PC-9 (cell line): ENCODE measurements at places on chromosomes 16 and 17. TPM values are rescaled to one million over a fixed set of nuclear protein-coding genes. Genes with fewer than 3 reads are reported as not detected.

The PRCD gene
- 2.6 and 2.7 TPM in 2 replicates for total RNA-seq

The CDT1 gene
- total RNA-seq = 73.2 and 95.4 TPM in 2 replicates

The LGALS9B gene
- total RNA-seq = 6.5 and 9.8 TPM in 2 replicates

The SSTR5 gene
- not detected in 2 replicates for total RNA-seq

The TP53TG3E gene
- not detected in 2 replicates for total RNA-seq

The CCDC40 gene
- 11.0 and 14.2 TPM in 2 replicates for total RNA-seq

GRCh38 chr17:48012654-48013053, 24.9 kb downstream of the COPZ2 start:
- no peak overlapping the region for H3K27ac ChIP-seq
- 0 out of 2 replicates have a peak, but pooled peaks cover 4% of the 10 kb centered on the region for H3K4me1 ChIP-seq
- no peaks in the 10 kb centered on the region for H3K36me3 ChIP-seq
- no peak overlapping the region for H3K4me3 ChIP-seq
- no peaks in the 10 kb centered on the region for H3K27me3 ChIP-seq

- H3K27me3 ChIP-seq = no peaks in the 10 kb centered on the region
- no peak overlapping the region for H3K4me3 ChIP-seq
- DNase-seq = no peak
- H3K36me3 ChIP-seq = no peaks in the 10 kb centered on the region
- no peak overlapping the region for H3K27ac ChIP-seq
These were observed 3.3 kb downstream of the MAP2K6 start for GRCh38 chr17:69417545-69418483.

GRCh38 chr16:9322769-9323168, 231.3 kb downstream of the HAPSTR1 start:
- DNase-seq = no peak
- no peak overlapping the region for H3K4me3 ChIP-seq
- no peaks in the 10 kb centered on the region for H3K4me1 ChIP-seq

GRCh38 chr17:21275047-21275578, 9.4 kb upstream of the MAP2K3 start:
- DNase-seq = no peak
- no peaks in the 10 kb centered on the region for H3K36me3 ChIP-seq
- no peak overlapping the region for H3K27ac ChIP-seq
- peak overlapping the region; percentile 70 for H3K4me3 ChIP-seq
- H3K27me3 ChIP-seq = no peaks in the 10 kb centered on the region

GRCh38 chr17:18161207-18162145, 22.2 kb upstream of the ALKBH5 start:
- H3K27me3 ChIP-seq = no peaks in the 10 kb centered on the region
- H3K36me3 ChIP-seq = no peaks in the 10 kb centered on the region
- no peak for DNase-seq
- 0 out of 2 replicates have a peak, but pooled peaks cover 5% of the 10 kb centered on the region for H3K4me1 ChIP-seq

- no peak overlapping the region for H3K4me3 ChIP-seq
- DNase-seq = no peak
- H3K36me3 ChIP-seq = no peaks in the 10 kb centered on the region
- H3K27me3 ChIP-seq = no peaks in the 10 kb centered on the region
- peaks cover 17% of the 10 kb centered on the region for H3K4me1 ChIP-seq
These were observed 5.6 kb upstream of the TUBG2 start for GRCh38 chr17:42653179-42654124.

GRCh38 chr17:78053777-78054468, 74.6 kb downstream of the TMC6 start:
- H3K4me1 ChIP-seq = no peaks in the 10 kb centered on the region
- H3K27me3 ChIP-seq = peaks cover 16% of the 10 kb centered on the region
- H3K27ac ChIP-seq = no peak overlapping the region
- DNase-seq = no peak
- no peaks in the 10 kb centered on the region for H3K36me3 ChIP-seq

GRCh38 chr16:20382202-20382948, 22.2 kb downstream of the PDILT start:
- no peaks in the 10 kb centered on the region for H3K4me1 ChIP-seq
- no peak for DNase-seq
- H3K36me3 ChIP-seq = no peaks in the 10 kb centered on the region
- no peak overlapping the region for H3K27ac ChIP-seq
- no peaks in the 10 kb centered on the region; the same call in 1 of the 2 replicates for H3K27me3 ChIP-seq

- peaks cover 50% of the 10 kb centered on the region for H3K4me1 ChIP-seq
- peaks cover 9% of the 10 kb centered on the region for H3K36me3 ChIP-seq
- no peak overlapping the region for H3K4me3 ChIP-seq
- peak overlapping the region; percentile 32 for H3K27ac ChIP-seq
- DNase-seq = peak; percentile 71
These were observed 9.7 kb downstream of the ETV4 start for GRCh38 chr17:43536236-43536992.

- no peaks in the 10 kb centered on the region for H3K4me1 ChIP-seq
- no peak overlapping the region for H3K27ac ChIP-seq
- H3K27me3 ChIP-seq = peaks cover 70% of the 10 kb centered on the region
- no peak overlapping the region for H3K4me3 ChIP-seq
- no peaks in the 10 kb centered on the region for H3K36me3 ChIP-seq
- no peak for DNase-seq
These were observed 36.7 kb downstream of the CCDC182 start for GRCh38 chr17:57708410-57708809.

GRCh38 chr17:44059101-44059892, 7.2 kb downstream of the LSM12 start:
- H3K4me3 ChIP-seq = no peak overlapping the region
- peaks cover 42% of the 10 kb centered on the region for H3K36me3 ChIP-seq
- peaks cover 5% of the 10 kb centered on the region; the same call in 1 of the 2 replicates for H3K4me1 ChIP-seq
- no peak for DNase-seq
- H3K27ac ChIP-seq = no peak overlapping the region

- no peaks in the 10 kb centered on the region for H3K4me1 ChIP-seq
- H3K36me3 ChIP-seq = peaks cover 16% of the 10 kb centered on the region
- no peak overlapping the region for H3K4me3 ChIP-seq
- no peak overlapping the region for H3K27ac ChIP-seq
- no peaks in the 10 kb centered on the region for H3K27me3 ChIP-seq
These were observed 11.0 kb downstream of the FBRS start for GRCh38 chr16:30669026-30669902.

GRCh38 chr16:62029947-62030346, 6.3 kb downstream of the CDH8 start:
- no peaks in the 10 kb centered on the region for H3K4me1 ChIP-seq
- no peaks in the 10 kb centered on the region for H3K36me3 ChIP-seq
- H3K4me3 ChIP-seq = no peak overlapping the region
- H3K27me3 ChIP-seq = peaks cover 19% of the 10 kb centered on the region; the same call in 1 of the 2 replicates
- no peak overlapping the region for H3K27ac ChIP-seq

GRCh38 chr17:77736721-77737120, 221.8 kb upstream of the TNRC6C start:
- H3K4me1 ChIP-seq = no peaks in the 10 kb centered on the region
- no peak overlapping the region for H3K4me3 ChIP-seq
- H3K27ac ChIP-seq = no peak overlapping the region
